ENCODE measurements at places on chromosomes 3 and 15. TPM values are rescaled to one million over a fixed set of nuclear protein-coding genes. Genes with fewer than 3 reads are reported as not detected.

The CDC25A gene
- 23.4 TPM for total RNA-seq

- DNase-seq, result no peak
- H3K27ac ChIP-seq, result no peak overlapping the region
- peaks cover 19% of the 10 kb centered on the region for H3K36me3 ChIP-seq
- H3K27me3 ChIP-seq, result peaks cover 4% of the 10 kb centered on the region
Observed at GRCh38 chr15:63187589-63188226, 1.7 kb upstream of the RAB8B start.

The TARS3 gene
- total RNA-seq, result 11.8 TPM

The ASB14 gene
- not detected for total RNA-seq

GRCh38 chr15:56602253-56602652 lies 131.1 kb downstream of the ZNF280D start:
- no peaks in the 10 kb centered on the region for H3K4me1 ChIP-seq
- DNase-seq, result no peak
- no peaks in the 10 kb centered on the region for H3K27me3 ChIP-seq
- H3K4me3 ChIP-seq, result no peak overlapping the region

DNA sequence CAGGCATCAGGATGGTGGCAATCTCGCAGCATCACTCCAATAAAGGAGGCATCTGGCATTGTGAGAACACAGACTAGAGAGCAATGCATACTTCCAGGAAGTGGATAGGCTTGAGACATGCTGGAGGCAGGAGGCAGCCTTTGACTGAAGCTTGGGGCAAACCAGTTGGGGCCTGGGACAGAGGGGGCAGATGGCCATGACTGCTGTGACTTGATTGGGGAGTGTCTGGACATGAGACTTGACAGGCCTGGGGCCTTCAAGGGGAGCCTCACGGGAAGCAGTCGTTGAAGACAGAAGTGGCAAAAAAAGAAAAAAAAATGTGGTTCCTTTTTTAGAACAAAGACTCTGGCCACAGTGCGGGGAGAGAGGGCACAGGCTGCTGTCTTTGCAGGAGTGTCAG lies 44.7 kb upstream of the CHRNA7 start:
- H3K36me3 ChIP-seq, result no peaks in the 10 kb centered on the region
- no peak overlapping the region for H3K4me3 ChIP-seq
- H3K27me3 ChIP-seq, result peaks cover 2% of the 10 kb centered on the region
- peaks cover 6% of the 10 kb centered on the region for H3K4me1 ChIP-seq
- H3K27ac ChIP-seq, result no peak overlapping the region
- DNase-seq, result no peak

- peaks cover 2% of the 10 kb centered on the region for H3K4me1 ChIP-seq
- no peaks in the 10 kb centered on the region for H3K36me3 ChIP-seq
- no peak for DNase-seq
- H3K27ac ChIP-seq, result no peak overlapping the region
- H3K4me3 ChIP-seq, result no peak overlapping the region
- peaks cover 5% of the 10 kb centered on the region for H3K27me3 ChIP-seq
Observed at GRCh38 chr3:193932136-193932535, 203.8 kb upstream of the HES1 start.

The FRMD5 gene
- 0.15 TPM for total RNA-seq

- no peak overlapping the region for H3K27ac ChIP-seq
- H3K4me1 ChIP-seq, result no peaks in the 10 kb centered on the region
- H3K27me3 ChIP-seq, result no peaks in the 10 kb centered on the region
- H3K36me3 ChIP-seq, result no peaks in the 10 kb centered on the region
- H3K4me3 ChIP-seq, result no peak overlapping the region
- no peak for DNase-seq
Observed at GRCh38 chr3:27114129-27114528, 255.1 kb downstream of the NEK10 start.

DNA sequence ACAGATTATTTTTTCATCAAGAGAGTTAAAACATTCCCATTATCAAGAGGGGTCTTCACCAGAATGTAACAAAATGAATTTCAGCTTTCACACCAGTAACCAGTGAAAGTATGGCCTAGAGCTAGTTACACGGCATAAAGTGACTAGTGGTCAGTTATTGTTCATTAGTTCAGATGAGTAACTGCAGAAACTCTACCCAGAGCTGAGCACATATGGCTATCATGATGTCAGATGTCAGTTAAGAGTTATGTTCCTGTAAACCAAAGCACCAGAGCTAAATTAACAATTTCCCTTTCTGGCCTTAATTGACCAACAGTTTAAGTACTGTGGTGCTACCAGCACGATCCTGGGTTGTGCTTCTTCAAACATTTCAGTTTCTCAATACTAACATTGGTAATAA lies 6.6 kb upstream of the MRPS25 start:
- H3K4me3 ChIP-seq, result no peak overlapping the region
- H3K27ac ChIP-seq, result no peak overlapping the region
- H3K27me3 ChIP-seq, result no peaks in the 10 kb centered on the region
- H3K4me1 ChIP-seq, result peaks cover 6% of the 10 kb centered on the region
- no peak for DNase-seq
- H3K36me3 ChIP-seq, result peaks cover 42% of the 10 kb centered on the region

The OR5K2 gene
- not detected for total RNA-seq

DNA sequence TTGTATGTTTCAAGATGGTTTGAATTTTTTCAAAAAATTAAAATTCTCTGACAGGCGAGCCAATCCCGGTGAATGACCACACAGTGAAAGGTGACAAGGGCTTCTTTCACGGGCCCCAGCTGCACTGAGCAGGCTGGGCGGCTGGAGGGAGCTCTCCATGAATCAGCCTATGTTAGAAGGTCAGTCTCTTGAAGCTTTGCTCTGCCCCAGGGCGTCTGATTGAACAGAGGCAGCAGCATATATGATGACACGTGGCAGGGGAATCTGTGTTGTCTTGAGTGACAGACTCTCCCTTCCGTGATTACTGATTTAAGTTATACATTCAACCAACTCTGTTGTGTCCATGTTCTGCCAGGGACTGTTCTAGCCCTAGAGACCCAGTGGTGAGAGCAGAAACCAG lies 51.5 kb downstream of the ISG20 start:
- no peaks in the 10 kb centered on the region for H3K4me1 ChIP-seq
- H3K36me3 ChIP-seq, result no peaks in the 10 kb centered on the region
- H3K4me3 ChIP-seq, result no peak overlapping the region
- H3K27ac ChIP-seq, result no peak overlapping the region

DNA sequence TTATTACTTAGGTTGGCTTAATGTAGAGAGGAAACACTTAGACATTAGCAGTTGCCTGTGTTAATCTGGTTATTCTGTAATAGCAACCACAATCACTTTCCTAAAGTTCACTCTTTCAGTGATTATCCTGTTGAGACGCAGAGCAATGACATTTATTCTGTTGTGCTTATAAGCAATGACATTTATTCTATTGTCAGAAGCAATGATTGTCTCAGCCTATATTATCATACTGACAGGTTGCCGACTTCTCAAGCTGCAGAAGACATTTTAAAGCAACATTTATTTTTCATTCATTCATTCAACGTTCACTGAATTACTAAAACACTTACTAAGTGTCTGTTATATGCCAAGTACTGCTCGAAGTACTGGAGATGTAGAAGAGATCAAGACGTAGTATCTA lies 193.5 kb upstream of the SLITRK3 start:
- no peaks in the 10 kb centered on the region for H3K27me3 ChIP-seq
- no peaks in the 10 kb centered on the region for H3K36me3 ChIP-seq
- DNase-seq, result no peak
- no peak overlapping the region for H3K27ac ChIP-seq
- H3K4me1 ChIP-seq, result no peaks in the 10 kb centered on the region

DNA sequence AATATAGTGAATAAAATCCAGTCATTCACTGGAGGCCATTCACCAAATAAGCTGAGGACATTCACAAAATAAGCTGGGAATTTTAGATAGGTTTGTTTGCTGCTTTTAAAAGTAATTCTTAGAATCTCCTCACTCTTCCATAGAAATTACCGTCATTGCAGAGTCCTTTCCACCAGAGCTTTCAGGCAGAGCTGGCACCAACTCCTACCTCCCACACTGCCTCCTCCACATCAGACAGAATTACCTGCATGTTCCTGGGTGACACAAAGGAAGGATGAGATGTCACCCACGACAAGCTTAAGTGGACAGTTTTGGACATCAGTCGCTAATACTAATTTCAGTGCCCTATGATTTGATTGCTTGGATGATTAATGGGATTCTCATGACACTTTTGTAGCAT lies 1113.2 kb downstream of the IGSF11 start:
- H3K4me1 ChIP-seq, result no peaks in the 10 kb centered on the region
- no peak overlapping the region for H3K4me3 ChIP-seq
- no peaks in the 10 kb centered on the region for H3K27me3 ChIP-seq
- no peaks in the 10 kb centered on the region for H3K36me3 ChIP-seq
- DNase-seq, result no peak

- H3K4me1 ChIP-seq, result no peaks in the 10 kb centered on the region
- DNase-seq, result no peak
- H3K4me3 ChIP-seq, result no peak overlapping the region
- no peaks in the 10 kb centered on the region for H3K36me3 ChIP-seq
Observed at GRCh38 chr3:29554566-29554965, 273.7 kb downstream of the RBMS3 start.

- no peaks in the 10 kb centered on the region for H3K27me3 ChIP-seq
- H3K4me1 ChIP-seq, result no peaks in the 10 kb centered on the region
- DNase-seq, result no peak
- H3K27ac ChIP-seq, result no peak overlapping the region
- no peak overlapping the region for H3K4me3 ChIP-seq
Observed at GRCh38 chr3:135853981-135854380, 111.5 kb upstream of the PPP2R3A start.

- H3K36me3 ChIP-seq, result no peaks in the 10 kb centered on the region
- no peak for DNase-seq
- H3K27me3 ChIP-seq, result peaks cover 7% of the 10 kb centered on the region
- no peak overlapping the region for H3K27ac ChIP-seq
- H3K4me3 ChIP-seq, result no peak overlapping the region
Observed at GRCh38 chr3:127065561-127066290, 82.8 kb downstream of the PLXNA1 start.

- no peaks in the 10 kb centered on the region for H3K36me3 ChIP-seq
- DNase-seq, result no peak
- no peaks in the 10 kb centered on the region for H3K4me1 ChIP-seq
- H3K27me3 ChIP-seq, result peaks cover 35% of the 10 kb centered on the region
Observed at GRCh38 chr3:126146034-126146433, 34.4 kb downstream of the ALDH1L1 start.

GRCh38 chr15:29528276-29528675 lies 258.7 kb upstream of the NSMCE3 start:
- DNase-seq, result no peak
- H3K27me3 ChIP-seq, result no peaks in the 10 kb centered on the region
- H3K36me3 ChIP-seq, result no peaks in the 10 kb centered on the region
- no peak overlapping the region for H3K4me3 ChIP-seq
- no peak overlapping the region for H3K27ac ChIP-seq

Measured in activated CD4-positive, alpha-beta T cell treated with anti-CD3 and anti-CD28 coated beads, Interleukin-2, amount 10 ng/mL, durations not matched to agents 7 days and 5 days (primary cell).